ENCODE measurements at places on chromosomes 2 and 18.

- H3K4me3 ChIP-seq, result no peak overlapping the region
- H3K27ac ChIP-seq, result no peak overlapping the region
- H3K27me3 ChIP-seq, result no peaks in the 10 kb centered on the region
Observed at GRCh38 chr2:66845307-66845706, 410.4 kb downstream of the MEIS1 start.

GRCh38 chr2:207149249-207150213 lies 16.2 kb downstream of the KLF7 start:
- DNase-seq, result no peak
- H3K4me3 ChIP-seq, result no peak overlapping the region
- no peaks in the 10 kb centered on the region for H3K27me3 ChIP-seq
- no peaks in the 10 kb centered on the region for H3K36me3 ChIP-seq
- H3K4me1 ChIP-seq, result peaks cover 9% of the 10 kb centered on the region

- no peaks in the 10 kb centered on the region for H3K4me1 ChIP-seq
- DNase-seq, result no peak
- H3K27ac ChIP-seq, result no peak overlapping the region
Observed at GRCh38 chr2:29390136-29390535, 274.9 kb downstream of the CLIP4 start.

- H3K36me3 ChIP-seq, result no peaks in the 10 kb centered on the region
- no peaks in the 10 kb centered on the region for H3K27me3 ChIP-seq
- no peaks in the 10 kb centered on the region for H3K4me1 ChIP-seq
- no peak for DNase-seq
- no peak overlapping the region for H3K4me3 ChIP-seq
- H3K27ac ChIP-seq, result no peak overlapping the region
Observed at GRCh38 chr2:239238381-239238780, 162.4 kb downstream of the HDAC4 start.

DNA sequence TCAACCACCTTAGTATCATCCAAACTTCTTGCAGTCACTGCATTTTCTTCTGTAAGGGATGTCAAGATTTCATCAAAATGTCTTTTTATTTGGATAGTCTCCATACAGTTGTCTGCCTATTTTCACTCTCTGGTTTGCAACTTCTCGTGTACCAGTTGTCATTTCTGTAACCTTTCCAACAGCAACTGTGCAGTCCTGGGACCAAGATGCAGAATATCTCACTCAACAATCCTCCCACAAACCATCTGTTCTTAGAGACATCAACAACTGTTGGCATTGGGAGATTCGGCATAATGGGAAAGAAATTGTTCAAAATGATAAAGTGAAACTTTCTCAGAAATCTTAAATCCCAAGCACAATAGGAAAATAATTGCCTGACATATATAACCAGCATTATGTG lies 933.6 kb upstream of the SLC39A10 start:
- no peak overlapping the region for H3K27ac ChIP-seq
- H3K27me3 ChIP-seq, result no peaks in the 10 kb centered on the region
- H3K4me1 ChIP-seq, result no peaks in the 10 kb centered on the region
- no peak overlapping the region for H3K4me3 ChIP-seq
- H3K36me3 ChIP-seq, result no peaks in the 10 kb centered on the region

GRCh38 chr18:79182047-79182713 lies 113.0 kb downstream of the ATP9B start:
- no peaks in the 10 kb centered on the region for H3K27me3 ChIP-seq
- H3K4me3 ChIP-seq, result no peak overlapping the region
- no peaks in the 10 kb centered on the region for H3K36me3 ChIP-seq
- DNase-seq, result peak; percentile 52
- peaks cover 2% of the 10 kb centered on the region for H3K4me1 ChIP-seq

DNA sequence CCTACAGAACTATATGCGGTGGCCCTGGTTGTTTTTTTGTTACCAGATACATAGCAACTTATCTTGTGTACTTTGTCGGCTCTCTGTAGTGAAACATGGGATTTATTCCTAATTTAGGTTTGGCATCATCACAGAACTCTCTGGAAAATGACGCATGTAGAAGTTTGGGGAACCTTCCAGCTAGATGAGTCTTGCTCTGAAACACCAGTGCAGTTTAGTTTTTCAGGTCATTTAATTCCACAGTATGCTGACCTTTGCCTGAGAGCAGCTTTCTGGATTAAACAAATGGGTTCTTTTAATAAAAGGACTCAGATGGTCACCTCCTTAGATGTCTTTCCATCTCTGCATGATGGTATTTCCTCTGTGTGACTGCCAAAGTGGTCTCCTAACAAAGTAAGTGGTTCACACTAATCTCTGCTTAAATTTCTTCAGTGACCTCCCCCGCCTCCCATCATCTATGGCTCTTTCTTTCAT lies 39.9 kb downstream of the MYO3B start:
- H3K27ac ChIP-seq, result no peak overlapping the region
- H3K36me3 ChIP-seq, result no peaks in the 10 kb centered on the region
- no peak for DNase-seq
- no peak overlapping the region for H3K4me3 ChIP-seq

- no peak overlapping the region for H3K4me3 ChIP-seq
- H3K36me3 ChIP-seq, result no peaks in the 10 kb centered on the region
- 0 out of 2 replicates have a peak, but pooled peaks cover 2% of the 10 kb centered on the region for H3K4me1 ChIP-seq
- no peak overlapping the region for H3K27ac ChIP-seq
- no peaks in the 10 kb centered on the region for H3K27me3 ChIP-seq
Observed at GRCh38 chr2:225670111-225670974, 270.8 kb downstream of the NYAP2 start.

GRCh38 chr18:45569566-45570275 lies 45.6 kb upstream of the SLC14A2 start:
- H3K36me3 ChIP-seq, result no peaks in the 10 kb centered on the region
- peaks cover 4% of the 10 kb centered on the region for H3K4me1 ChIP-seq
- no peak overlapping the region for H3K27ac ChIP-seq
- no peak for DNase-seq
- no peaks in the 10 kb centered on the region for H3K27me3 ChIP-seq

GRCh38 chr2:238851026-238851425 lies 3.1 kb downstream of the TWIST2 start:
- no peak for DNase-seq
- no peak overlapping the region for H3K4me3 ChIP-seq
- no peaks in the 10 kb centered on the region for H3K4me1 ChIP-seq
- no peaks in the 10 kb centered on the region for H3K27me3 ChIP-seq

- H3K4me3 ChIP-seq, result peak overlapping the region; percentile 63
- H3K4me1 ChIP-seq, result no peaks in the 10 kb centered on the region
- no peak overlapping the region for H3K27ac ChIP-seq
- no peaks in the 10 kb centered on the region for H3K27me3 ChIP-seq
- DNase-seq, result no peak
Observed at GRCh38 chr2:121754851-121755236, 607 bp upstream of the TSN start.

DNA sequence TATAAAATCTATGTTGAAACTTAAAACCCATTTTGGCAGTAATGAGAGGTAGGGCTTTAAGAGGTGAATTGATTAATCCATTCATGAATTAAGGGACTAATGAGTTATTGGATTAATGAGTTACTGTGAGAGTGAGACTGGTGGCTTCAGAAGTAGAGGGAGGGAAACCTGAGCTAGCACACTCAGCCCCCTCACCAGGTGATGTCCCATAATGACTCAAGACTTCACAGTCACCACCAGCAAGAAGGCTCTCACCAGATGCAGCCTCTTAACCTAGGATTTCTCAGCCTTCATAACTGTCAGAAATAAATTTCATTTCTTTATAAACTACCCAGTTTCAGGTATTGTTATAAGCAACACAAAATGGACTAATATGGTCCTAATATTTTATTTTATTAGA lies 621.7 kb upstream of the ACVR2A start:
- H3K27ac ChIP-seq, result no peak overlapping the region
- no peaks in the 10 kb centered on the region for H3K27me3 ChIP-seq
- H3K36me3 ChIP-seq, result no peaks in the 10 kb centered on the region
- H3K4me3 ChIP-seq, result no peak overlapping the region

GRCh38 chr2:189407281-189408209 lies 33.7 kb upstream of the WDR75 start:
- H3K4me1 ChIP-seq, result no peaks in the 10 kb centered on the region
- H3K27ac ChIP-seq, result no peak overlapping the region
- DNase-seq, result no peak

- H3K4me1 ChIP-seq, result peaks cover 9% of the 10 kb centered on the region
- peaks cover 10% of the 10 kb centered on the region for H3K36me3 ChIP-seq
- no peak for DNase-seq
- H3K4me3 ChIP-seq, result no peak overlapping the region
- H3K27ac ChIP-seq, result no peak overlapping the region
Observed at GRCh38 chr2:63856303-63856603, 14.6 kb downstream of the UGP2 start.

- no peaks in the 10 kb centered on the region for H3K4me1 ChIP-seq
- H3K4me3 ChIP-seq, result no peak overlapping the region
- DNase-seq, result no peak
- peaks cover 45% of the 10 kb centered on the region for H3K36me3 ChIP-seq
- H3K27me3 ChIP-seq, result no peaks in the 10 kb centered on the region
Observed at GRCh38 chr2:240787521-240788472, 32.2 kb downstream of the KIF1A start.

DNA sequence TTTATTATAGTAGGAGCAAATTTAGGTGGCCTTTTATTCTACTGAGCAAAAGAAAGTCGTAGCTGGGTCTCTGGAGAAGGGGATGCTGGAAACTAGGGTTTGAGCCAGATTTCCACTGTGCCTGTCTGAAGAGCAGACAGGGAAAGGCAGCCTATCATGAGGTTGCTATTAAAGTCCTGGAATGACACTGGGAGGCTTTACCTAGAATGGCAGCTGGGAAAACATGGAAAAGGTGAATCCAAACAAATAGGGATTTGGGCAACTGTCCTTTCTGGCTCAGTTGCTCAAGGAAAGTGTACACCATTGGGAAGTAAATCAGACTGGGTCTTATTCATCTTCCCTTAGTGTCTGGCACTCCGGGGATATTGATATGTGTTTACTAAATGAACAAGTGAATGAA lies 154.6 kb downstream of the MTX2 start:
- H3K27ac ChIP-seq, result no peak overlapping the region
- no peak overlapping the region for H3K4me3 ChIP-seq
- H3K27me3 ChIP-seq, result no peaks in the 10 kb centered on the region
- DNase-seq, result no peak
- H3K36me3 ChIP-seq, result no peaks in the 10 kb centered on the region

GRCh38 chr2:228283491-228284171 lies 102.1 kb upstream of the SPHKAP start:
- no peak overlapping the region for H3K4me3 ChIP-seq
- no peak overlapping the region for H3K27ac ChIP-seq
- H3K27me3 ChIP-seq, result no peaks in the 10 kb centered on the region
- H3K36me3 ChIP-seq, result no peaks in the 10 kb centered on the region
- no peaks in the 10 kb centered on the region for H3K4me1 ChIP-seq
- no peak for DNase-seq

- H3K4me1 ChIP-seq, result no peaks in the 10 kb centered on the region
Observed at GRCh38 chr2:98647636-98648035, 39.2 kb downstream of the UNC50 start.

DNA sequence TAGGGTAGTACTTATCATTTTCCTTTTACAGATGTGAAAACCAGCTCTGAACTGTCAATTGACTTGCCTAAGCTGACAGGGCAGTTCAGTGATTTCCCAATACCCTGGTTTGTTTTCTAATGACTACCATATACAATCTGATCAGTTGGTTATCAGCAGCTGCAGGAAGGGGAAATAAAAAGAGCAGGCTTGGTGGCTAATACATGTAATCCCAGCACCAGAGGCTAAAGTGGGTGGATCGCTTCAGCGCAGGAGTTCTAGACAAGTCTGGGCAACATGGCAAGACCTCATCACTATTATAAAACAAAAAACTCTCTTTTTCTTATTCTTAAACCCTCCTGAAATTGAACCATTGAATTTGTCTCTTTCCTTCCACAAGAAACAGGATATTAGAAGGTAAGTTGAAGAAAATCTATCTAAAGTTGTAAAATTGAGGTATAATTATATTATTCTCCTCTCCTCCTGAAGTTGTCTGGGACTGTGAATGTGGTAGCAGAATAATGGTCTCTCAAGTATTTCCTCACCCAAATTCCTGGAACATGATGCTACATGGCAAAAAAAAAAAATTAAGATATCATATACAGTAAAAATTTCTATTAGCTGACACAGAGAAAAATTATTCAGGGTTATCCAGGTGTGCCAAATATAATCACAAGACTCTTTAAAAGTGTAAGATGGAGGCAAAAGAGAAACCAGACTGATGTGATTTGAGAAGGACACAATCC lies 1441.6 kb downstream of the SUCLG1 start:
- H3K27ac ChIP-seq, result no peak overlapping the region
- no peaks in the 10 kb centered on the region for H3K4me1 ChIP-seq
- no peak for DNase-seq
- H3K4me3 ChIP-seq, result no peak overlapping the region
- no peaks in the 10 kb centered on the region for H3K36me3 ChIP-seq

DNA sequence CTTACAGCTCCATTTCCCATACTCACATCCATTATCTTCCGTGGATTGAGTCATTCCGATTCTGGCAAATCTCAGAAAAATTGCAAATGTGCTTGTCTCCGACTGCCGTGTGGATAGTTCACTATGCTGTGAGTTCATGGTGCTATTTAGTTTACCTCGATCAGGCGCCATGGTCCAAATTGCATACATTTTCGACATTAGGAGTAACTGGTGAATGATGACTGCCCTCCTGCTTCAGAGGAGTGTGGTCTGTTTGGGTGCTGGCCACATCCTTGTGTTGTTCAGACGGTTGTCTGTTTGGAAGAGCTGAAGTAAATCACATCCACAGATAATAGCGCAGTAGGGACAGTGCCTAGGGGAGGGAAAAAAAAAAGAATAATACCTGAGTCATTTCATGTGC lies 439.5 kb downstream of the ZNF516 start:
- H3K27me3 ChIP-seq, result no peaks in the 10 kb centered on the region
- H3K36me3 ChIP-seq, result no peaks in the 10 kb centered on the region
- H3K4me3 ChIP-seq, result no peak overlapping the region
- H3K4me1 ChIP-seq, result 0 out of 2 replicates have a peak, but pooled peaks cover 1% of the 10 kb centered on the region
- H3K27ac ChIP-seq, result no peak overlapping the region

- no peaks in the 10 kb centered on the region for H3K36me3 ChIP-seq
- H3K4me3 ChIP-seq, result no peak overlapping the region
- H3K27me3 ChIP-seq, result no peaks in the 10 kb centered on the region
Observed at GRCh38 chr2:121888189-121888557, 132.7 kb downstream of the TSN start.

GRCh38 chr2:11309706-11310105 lies 34.7 kb downstream of the ROCK2 start:
- no peak overlapping the region for H3K4me3 ChIP-seq
- H3K27ac ChIP-seq, result no peak overlapping the region
- no peaks in the 10 kb centered on the region for H3K4me1 ChIP-seq
- no peaks in the 10 kb centered on the region for H3K36me3 ChIP-seq
- DNase-seq, result no peak

DNA sequence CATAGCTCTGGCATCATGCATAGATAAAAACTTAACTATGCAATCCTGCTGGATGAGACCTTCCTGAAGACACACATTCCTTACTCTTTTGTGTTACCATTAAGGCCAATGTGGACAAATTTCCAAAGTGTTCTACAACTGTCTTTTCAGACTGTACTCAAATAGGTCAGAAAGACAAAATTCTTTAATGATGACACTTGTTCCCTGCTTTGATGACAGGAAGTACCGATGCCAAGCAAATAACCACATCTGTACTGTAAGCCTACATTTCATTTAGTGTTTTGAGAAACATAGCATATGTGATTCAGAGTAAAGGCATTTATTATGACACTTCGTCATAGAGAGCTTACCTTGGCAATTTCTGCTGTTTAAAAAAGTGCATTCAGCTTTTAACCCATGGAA lies 55.0 kb downstream of the PMAIP1 start:
- no peak for DNase-seq
- H3K4me3 ChIP-seq, result no peak overlapping the region
- H3K27ac ChIP-seq, result no peak overlapping the region
- no peaks in the 10 kb centered on the region for H3K4me1 ChIP-seq

All from iPS DF 6.9 (cell line).